Stimulated activated CD8-positive, alpha-beta memory T cell treated with anti-CD3 and anti-CD28 coated beads, Interleukin-4, amount 100 ng/mL, for 1 hour (primary cell): ENCODE measurements at places on chromosomes 5 and 9.

DNA sequence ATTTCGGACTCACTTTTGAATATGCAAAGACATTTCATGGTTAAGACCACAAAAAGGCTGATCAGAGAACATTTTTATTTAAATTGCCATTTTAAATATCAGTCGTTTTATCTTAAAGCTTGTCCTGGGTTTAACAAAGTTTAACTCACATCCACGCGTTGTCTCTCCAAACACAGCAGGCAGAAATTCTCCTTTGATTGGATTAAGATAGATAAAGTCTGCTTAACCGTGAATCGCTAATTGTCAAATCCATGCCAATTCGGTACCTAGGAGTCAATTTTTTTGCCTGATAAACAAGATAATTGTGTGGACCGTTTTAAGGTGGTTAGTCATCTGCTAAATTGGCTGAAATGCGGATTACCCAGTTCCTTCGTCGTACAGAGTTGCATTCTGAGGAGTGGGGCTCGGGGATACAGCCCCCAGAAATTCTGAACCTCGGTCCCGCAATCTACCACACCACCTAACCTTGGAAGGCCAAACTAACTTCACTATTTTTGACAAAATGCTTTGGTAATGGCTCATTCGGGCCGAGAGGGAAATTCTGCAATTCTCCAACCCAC lies 665 bp upstream of the BTF3 start:
- no peak for DNase-seq

DNA sequence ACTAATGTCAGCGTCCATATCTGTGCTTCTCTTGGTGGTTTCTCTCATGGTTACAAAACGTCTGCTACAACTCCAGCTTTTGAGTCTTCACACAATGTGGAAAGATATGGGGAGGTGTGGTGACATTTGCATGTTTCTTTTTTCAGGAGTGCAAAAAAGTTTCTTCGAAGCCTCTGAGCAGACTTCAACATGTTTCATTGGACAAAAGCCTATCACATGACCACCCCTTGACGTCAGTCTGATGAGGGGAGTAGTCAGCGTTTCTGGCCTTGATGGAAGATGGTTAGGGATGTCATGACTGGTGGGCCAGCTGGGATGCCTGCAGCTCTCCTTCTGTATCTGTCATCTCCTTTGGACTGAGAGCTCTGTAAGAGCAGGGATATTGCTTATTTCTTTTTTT lies 61.4 kb downstream of the PTPDC1 start:
- no peak for DNase-seq

- DNase-seq: no peak
Measured at GRCh38 chr9:115057559-115057958, 60.4 kb downstream of the TNC start.

DNA sequence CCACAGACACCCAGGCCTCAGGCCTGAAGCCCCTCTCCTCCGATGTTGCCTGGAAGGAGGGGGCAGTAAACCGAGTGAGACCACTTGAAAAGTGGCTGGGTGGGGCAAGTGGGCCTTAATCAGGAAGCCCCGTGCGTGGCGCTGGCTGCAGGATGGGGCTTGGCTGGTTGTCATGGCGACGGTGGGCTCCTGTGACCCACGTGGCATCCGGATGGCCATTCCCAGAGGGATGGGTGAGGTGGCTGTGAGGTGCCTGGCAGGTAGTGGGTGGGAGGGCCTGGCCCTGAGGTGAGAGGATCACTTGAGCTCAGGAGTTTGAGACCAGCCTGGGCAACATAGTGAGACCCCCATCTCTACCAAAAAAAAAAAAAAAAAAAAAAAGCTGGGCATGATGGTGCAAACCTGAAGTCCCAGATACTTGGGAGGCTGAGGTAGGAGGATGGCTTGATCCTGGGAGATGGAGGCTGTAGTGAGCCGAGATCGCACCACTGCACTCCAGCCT lies 5.2 kb downstream of the GPSM1 start:
- no peak for DNase-seq

- DNase-seq: no peak
Measured at GRCh38 chr5:95217881-95218280, 67.0 kb downstream of the MCTP1 start.

- no peak for DNase-seq
Measured at GRCh38 chr5:141343242-141343952, at the start of gene PCDHGA3. Gene PCDHGA3, plus strand, starts transcription at chr5:141343829. Its CDS starts 205 bp downstream, at chr5:141344034.

DNA sequence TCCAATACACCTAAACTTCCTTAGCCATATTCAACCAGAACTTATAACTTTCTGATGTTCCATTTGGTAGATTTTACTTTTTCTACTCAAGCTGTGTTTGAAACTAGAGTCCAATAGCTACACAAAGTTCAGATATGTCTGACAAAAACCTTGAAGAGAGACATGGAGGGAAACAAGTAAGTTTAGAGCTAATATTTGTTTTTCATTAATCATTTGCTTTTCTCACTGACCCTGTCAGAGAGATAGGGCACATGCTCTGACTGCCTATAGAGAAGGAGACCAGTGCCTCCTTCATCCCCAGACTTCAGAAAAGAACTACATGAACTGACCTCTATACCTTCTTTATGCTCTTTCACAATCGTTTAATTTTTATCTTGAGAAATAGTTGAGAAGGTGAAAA lies 157.0 kb upstream of the PPP1R2B start:
- DNase-seq: no peak

GRCh38 chr9:81083067-81083466 lies 606.3 kb downstream of the TLE1 start:
- no peak for DNase-seq

DNA sequence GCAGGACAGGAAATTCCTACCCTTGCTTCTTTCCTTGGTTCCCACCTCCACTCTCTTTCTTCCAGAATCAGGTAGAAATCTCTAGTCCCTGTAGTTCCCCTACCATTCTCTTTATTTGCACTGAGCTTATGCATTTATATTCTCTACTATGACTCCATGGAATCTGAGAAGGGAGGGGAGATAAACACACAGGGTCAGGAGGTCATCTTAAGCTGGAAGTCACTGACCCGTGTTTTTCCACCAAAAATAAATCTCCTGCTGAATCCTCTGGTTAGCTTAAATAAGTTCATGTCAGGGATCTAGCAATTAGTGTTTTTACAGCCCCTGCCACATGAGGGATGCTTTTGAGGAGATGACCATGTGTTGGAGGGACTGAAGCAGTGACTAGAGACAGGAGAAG lies 3.7 kb downstream of the ACTL7B start:
- no peak for DNase-seq

GRCh38 chr5:139417214-139417613 lies 13.3 kb upstream of the SPATA24 start:
- DNase-seq: no peak

DNA sequence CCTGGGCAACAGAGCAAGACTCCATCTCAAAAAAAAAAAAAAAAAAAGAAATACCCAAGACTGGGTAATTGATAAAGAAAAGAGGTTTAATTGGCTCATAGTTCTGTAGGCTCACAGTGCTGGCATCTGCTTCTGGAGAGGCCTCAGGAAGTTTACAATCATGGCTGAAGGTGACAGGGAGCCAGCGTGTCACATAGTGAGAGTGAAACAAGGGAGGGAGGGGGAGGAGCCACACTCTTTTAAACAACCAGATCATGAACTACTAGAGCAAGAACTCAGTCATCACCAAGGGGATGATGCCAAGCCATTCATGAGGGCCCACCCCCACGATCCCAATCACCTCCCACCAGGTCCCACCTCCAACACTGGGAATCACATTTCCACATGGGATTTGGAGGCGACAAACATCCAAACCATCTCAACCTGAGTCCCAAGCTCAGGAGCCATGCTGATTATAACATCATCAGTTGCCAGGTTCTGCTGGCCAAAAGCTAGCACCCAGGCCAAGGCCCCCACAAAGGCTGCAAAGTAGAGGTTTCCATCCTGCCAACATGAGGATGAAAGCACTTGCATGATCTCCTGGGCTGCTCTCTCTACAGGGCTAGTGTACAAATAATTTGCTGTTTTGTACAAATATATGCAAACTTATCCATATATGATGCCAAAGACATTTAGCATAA lies 15.3 kb downstream of the DENND1A start:
- DNase-seq: no peak

- DNase-seq: no peak
Measured at GRCh38 chr9:96398582-96399324, 15.2 kb upstream of the SLC35D2 start.

DNA sequence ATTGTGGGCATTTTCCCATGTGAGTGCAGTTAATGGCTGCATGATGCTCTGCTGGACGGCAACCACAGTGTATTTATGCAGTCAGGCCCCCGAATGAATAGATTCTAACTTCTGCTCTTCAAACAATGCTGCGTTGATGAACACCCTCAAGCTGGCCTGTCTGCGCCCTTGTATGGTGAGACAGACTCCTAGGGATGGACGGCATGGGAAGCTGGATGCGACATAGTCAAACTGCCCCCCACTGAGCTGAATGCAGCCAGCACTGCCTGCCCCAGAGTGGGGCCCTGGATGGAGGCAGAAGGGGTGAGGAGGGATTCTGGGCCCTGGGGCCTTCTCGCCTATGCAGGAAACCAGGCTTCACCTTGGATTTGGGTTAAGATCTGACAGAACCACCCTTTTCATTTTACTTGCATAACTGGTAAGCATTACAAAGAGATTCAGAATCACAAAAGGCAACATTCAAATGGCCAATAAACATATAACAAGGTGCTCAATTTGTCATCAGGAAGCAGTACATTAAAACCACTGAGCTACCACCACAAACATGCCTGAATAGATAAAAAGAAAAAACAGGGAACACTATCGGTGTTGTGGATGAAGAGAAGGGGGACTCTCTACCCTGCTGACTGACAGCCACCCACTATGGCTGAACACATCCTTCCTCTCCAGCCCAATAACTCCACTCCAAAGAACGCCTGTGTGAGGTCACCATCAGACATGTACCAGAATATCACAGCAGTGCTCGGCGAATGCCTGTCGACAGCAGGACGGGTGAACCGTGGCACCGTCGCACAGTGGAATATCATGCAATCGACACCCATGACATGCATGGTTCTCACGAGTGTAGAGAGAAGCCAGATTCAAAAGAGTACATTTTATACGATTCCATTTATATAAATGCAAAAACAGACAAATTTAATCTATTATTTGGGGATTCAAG lies 79.1 kb downstream of the RAPGEF1 start:
- DNase-seq: no peak

- DNase-seq: no peak
Measured at GRCh38 chr9:97627624-97628023, 5.5 kb downstream of the TSTD2 start.

DNA sequence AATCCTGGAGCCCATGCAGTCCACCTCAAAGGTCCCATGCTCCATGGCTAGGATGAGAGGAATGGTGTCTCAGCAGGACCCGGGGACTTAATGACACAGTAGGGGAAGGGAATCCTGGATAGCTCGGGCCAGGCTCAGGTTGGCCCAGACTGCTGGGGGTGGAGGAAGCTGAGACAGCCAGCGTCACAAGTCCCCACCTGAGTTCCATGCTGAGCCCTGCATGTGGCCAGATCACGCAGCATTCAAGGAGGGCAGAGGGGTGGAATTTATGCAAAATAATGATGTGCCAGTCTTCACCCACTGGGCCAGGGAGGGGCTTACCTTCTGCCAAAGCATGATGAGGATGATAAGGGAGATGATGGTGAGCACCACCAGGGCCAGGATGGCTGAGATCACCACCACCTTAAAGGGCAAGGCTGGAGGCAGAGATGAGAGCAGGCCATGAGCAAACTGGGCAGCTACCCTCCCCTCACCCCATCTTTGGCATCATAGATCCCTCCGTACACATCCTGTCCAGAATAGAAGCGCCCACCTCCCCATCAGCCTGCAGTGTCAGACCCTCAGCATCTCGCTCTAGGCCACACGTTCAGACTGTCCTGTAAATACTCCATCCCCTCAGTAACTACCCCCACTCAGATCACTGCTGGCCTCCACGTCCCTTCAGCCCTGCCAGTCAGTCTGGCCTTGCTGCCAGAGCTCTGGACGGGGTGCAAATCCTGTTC lies 29.3 kb downstream of the PDGFRB start:
- DNase-seq: no peak

DNA sequence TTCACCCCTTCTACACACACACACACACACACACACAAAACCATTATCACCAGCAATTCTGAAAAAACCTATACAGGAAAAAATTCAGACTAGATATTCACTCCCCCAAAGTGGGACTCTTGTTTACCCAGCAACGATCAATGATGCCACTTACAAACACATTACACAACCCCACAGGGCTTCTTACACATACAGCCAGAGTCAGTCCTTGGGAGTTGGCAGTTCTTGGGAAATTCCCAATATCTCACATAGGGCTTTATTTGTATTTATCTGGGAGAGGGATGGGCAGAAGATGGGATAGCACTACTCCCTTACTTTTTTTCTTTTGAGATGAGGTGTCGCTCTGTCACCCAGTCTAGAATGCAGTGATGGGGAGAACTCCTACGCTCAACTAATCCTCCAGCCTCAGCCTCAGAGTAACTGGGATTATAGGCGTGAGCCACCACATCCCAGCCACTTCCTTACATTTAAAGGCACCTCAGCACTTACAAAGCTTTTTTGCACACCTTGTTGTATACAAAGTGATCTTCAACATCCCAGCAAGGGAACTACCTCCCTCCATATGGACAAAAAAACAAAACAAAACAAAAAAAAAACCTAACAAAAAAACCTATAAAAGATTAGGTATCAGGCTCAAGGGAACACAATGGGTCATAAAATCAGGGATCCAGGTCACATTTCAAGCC lies 168.4 kb downstream of the TSSK1B start:
- DNase-seq: no peak

DNA sequence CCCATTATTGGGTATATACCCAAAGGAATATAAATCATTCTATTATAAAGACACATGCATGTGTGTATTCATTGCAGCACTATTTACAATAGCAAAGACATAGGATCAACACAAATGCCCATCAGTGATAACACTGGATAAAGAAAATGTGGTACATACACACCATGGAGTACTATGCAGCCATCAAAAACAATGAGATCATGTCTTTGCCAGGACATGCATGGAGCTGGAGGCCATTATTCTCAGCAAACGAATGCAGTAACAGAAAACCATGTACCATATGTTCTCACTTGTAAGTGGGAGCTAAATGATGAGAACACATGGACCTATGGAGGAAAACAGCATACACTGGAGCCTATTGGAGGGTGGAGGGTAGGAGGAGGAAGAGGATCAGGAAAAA lies 402.4 kb downstream of the CSNK1G3 start:
- no peak for DNase-seq

- DNase-seq: no peak
Measured at GRCh38 chr9:97519441-97519970, 18.0 kb downstream of the TMOD1 start.

DNA sequence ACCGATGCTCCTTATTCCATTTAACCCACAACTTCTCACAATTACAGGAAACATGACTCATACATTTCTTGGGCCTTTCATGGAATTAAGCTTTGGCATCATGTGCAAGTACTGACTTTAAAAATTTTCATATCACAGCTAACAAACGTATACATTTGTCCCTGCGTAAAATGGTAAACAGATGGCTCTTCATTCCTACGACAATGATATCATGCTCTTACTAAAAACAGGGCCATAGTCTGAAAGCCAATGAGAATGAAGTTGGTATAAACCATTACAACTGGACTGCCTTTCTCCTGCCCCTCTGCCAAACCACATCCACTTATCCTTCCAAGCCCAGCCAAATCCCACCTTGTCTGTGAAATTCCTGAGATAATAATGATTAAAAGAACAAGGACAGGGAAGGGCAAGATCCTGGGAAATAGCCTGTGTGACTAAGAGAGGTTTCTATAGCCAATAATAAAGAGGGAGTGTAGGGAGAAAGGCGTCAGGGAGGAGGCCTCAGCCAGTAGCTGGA lies 44.9 kb upstream of the ZNF366 start:
- no peak for DNase-seq

GRCh38 chr5:38725371-38725865 lies 120.4 kb upstream of the OSMR start:
- no peak for DNase-seq

- DNase-seq: peak; percentile 51
Measured at GRCh38 chr5:76403766-76404222, 709 bp downstream of the IQGAP2 start.
